ENCODE measurements at places on chromosomes 1 and 21.
A peak's percentile ranks its signal among the peaks of the same experiment; 100 is the strongest.

- DNase-seq = no peak
Measured at GRCh38 chr1:147717706-147718097, 42.7 kb downstream of the GJA5 start.

- no peak for DNase-seq
Measured at GRCh38 chr1:89657886-89658285, 25.0 kb downstream of the LRRC8C start.

GRCh38 chr1:46549697-46550681 lies 1.5 kb downstream of the KNCN start:
- peak; percentile 9 for DNase-seq

DNA sequence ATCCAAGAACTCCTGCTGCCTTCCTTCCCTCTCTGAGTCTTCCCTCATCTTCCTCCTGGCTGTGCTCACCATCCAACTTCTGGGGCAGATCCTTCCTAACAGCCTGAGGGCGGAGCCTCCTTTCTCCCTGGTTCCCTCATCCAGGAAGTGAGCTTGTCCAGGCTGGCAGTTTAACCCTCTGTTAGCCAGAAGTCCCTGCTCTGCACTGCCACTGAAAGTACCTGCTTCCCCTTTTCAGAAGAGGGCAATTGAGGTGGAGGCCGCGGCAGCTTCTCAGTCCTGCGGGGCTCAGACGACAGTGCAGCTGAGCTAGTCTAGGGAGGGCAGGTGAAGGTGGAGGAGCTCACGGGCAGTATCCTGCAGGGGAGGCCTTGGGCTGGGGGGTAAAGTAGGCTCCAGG lies 149.1 kb downstream of the FCRL5 start:
- no peak for DNase-seq

- DNase-seq = no peak
Measured at GRCh38 chr1:167526667-167527383, 8.5 kb upstream of the CD247 start.

- no peak for DNase-seq
Measured at GRCh38 chr1:21666576-21667320, 2.4 kb downstream of the RAP1GAP start.

GRCh38 chr1:229162825-229163515 lies 107.9 kb upstream of the RAB4A start:
- DNase-seq = no peak

DNA sequence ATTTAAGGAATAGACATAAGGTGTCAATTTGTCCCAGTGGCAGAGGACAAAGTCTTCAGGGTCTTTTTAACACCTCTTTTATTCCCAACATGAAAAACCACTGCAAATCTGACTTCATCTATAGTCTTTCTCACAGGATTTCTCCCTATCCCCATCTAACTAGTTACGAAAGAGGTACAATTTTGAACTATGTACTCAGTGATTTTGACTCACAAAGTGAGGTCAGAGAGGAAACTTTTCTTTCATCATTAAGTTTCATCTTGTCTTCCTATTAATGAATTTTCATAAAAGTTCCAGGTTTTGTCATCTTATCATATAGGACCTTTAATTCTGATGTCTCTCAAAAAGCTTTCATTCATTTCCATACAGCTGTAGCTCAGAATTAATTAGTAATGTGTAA lies 63.3 kb downstream of the ASH1L start:
- no peak for DNase-seq

- no peak for DNase-seq
Measured at GRCh38 chr1:233327651-233328141, at the start of gene MAP3K21. Gene MAP3K21 (plus strand): TSS chr1:233327724. CDS start chr1:233328029, 305 bp downstream.

GRCh38 chr1:36392836-36393235 lies 4.9 kb downstream of the LSM10 start:
- no peak for DNase-seq

GRCh38 chr21:33308586-33309490 lies 15.9 kb upstream of the IFNAR1 start:
- DNase-seq = no peak

DNA sequence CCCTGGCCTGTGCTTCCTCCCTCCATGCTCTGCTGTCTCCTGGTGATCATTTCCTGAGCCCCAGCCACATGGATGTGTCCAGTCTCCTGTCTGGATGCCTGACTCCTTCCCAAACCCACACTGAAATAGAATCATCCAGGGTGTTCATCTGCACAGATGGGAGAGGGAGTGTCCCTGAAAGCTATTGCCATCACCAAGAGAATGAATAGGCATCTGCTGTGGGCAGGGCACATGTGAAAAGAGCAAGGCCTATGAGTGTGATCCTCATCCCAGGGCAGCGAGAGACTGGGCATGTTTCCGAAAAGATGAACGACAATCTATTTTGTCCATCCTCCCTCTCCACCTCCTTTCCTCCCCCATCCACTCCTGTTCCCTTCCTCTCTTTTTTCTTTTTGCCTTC lies 5.0 kb downstream of the IGSF21 start:
- no peak for DNase-seq

- DNase-seq = no peak
Measured at GRCh38 chr1:98035602-98036002, 114.8 kb upstream of the DPYD start.

DNA sequence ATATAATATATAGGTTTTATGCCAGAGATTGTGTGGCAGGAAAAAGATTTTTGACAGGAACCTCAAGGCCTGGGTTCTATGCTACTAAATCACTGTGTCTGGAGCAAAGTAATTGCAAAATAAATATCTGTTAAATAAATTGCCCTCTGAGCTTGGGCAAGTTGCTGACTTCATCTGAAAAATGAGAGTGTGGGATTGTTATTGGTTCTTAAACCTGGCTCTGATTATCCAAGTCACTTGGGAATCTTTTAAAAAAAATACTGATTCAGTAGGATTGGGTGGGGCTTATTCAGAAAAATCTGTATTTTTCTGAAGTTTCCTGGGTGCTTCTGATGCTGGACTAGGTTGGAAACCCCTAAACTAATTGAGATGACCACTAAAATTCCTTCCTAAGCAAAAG lies 174.1 kb upstream of the SGIP1 start:
- no peak for DNase-seq

- no peak for DNase-seq
Measured at GRCh38 chr1:147591261-147591891, 50.1 kb downstream of the BCL9 start.

GRCh38 chr21:34992180-34992579 lies 56.9 kb downstream of the RUNX1 start:
- DNase-seq = no peak

GRCh38 chr1:114610546-114611245 lies 29.3 kb upstream of the BCAS2 start:
- no peak for DNase-seq

DNA sequence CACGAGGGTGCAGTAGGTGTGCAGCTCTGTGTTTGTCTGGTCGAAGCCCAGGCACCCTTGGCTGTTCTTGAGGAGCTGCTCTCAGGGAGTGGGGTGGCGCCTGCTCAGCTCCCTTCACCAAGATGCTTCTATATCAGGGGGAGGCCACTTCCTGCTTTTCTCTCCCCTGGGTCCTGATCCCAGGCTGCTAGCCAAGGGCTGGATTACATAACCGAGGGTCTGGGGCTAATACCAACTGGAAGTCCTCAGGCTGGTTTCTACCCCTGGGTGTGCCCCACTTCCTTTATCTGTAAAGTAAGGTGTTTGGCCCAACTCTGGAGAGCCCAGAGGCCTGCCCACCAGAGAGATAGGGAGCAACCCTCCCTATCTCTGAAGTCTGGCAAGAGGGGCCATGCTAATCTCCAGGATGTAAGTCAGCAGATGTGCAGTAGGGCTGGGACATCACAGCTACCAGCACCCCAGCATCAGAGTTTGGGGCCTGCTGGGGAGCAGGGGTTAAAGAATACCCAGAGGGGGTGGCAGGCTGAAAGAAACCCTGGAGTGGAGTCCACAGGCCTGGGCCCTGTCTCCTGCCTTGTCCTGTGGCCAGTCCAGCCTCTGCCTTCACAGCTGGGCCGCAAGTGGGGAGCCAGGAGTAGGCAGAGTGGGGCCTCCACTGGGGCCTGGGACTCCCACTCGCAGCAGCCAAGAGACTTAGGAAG lies 2.1 kb downstream of the SELENBP1 start:
- no peak for DNase-seq

GRCh38 chr1:172176206-172176605 lies 244.3 kb upstream of the C1orf105 start:
- DNase-seq = no peak

DNA sequence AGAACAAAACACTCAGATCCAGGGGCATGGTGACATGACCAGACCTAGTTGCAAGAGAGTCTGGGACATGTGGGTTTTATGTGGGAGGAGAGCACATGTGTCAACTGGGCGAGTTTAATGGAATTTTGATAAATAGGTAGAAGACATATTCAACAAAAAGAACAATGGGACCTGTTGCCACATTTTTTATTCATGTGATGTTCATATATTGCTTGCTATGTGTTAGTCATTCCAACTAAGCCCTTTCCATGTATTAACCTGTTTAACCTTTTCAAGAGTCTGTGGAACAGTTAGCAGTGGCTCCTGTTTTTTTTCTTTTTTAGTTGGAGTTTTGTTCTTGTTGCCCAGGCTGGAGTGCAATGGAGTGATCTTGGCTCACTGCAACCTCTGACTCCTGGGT lies 30.1 kb upstream of the CSF3R start:
- no peak for DNase-seq

GRCh38 chr1:176164014-176164678 lies 42.9 kb downstream of the COP1 start:
- DNase-seq = no peak

DNA sequence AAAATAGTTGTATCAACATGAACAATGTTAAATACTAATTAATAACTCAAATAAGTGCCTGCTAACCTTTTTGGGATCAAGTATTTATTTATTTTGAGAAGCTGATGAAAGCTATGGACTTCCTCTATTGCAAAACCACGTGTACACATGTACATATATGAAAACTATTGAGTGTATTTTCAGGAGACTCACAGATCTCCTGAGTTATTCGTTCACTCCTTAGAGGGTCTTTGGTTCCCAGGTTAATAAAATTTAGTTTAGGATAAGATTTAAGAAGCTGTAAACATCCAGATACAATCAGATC lies 130.5 kb downstream of the DISC1 start:
- DNase-seq = no peak

- no peak for DNase-seq
Measured at GRCh38 chr1:26827106-26827604, 667 bp downstream of the ZDHHC18 start.

- no peak for DNase-seq
Measured at GRCh38 chr1:246987083-246987690, 20.7 kb downstream of the ZNF695 start.

- DNase-seq = no peak
Measured at GRCh38 chr21:23401278-23401677, 2206.0 kb downstream of the MRPL39 start.

GRCh38 chr1:221620437-221621384 lies 121.2 kb downstream of the DUSP10 start:
- no peak for DNase-seq

DNA sequence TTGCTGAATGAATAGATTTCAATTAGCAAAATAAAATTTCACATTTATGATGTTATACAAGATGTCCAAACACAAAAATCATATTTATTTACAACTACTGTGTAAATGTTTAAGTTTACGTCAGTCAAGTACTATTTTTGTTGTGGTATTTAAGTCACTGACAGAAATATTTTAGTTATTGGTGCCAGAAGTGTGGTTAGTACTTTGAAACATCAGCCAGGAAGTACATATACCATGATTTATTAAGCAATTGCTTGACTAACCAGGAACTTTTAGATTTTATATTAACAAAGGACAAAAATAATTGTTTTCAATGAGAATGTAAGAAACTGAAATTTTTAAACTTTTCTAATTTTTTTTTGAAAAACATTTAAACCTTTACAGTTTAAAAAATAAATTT lies 2.4 kb upstream of the FCRL4 start:
- DNase-seq = no peak

- no peak for DNase-seq
Measured at GRCh38 chr1:110243146-110243545, 33.0 kb downstream of the KCNC4 start.

DNA sequence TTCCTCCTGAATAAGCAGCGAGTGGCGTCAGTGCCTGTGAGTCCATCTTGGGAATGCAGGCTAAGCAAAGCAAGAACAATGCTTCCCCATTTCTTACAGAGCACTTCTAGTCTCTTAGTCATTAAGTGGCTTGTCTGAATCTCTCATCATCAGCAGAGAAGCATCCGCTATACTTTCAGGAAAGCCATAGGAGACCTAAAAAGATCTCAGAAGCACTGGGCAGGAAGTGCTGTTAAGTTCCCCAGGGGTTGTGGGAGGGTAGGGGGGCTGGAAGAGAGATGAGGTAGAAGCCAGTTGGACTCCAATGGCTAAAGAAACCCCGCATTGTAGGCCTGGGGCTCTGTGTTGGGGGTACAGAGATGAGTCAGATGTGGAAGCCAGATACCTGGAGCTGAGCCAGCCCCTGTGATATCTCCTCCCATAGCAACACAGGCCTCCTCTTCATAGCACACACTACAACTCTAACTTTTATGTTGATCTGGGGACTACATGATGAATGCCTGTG lies 44.9 kb downstream of the SYT6 start:
- no peak for DNase-seq

DNA sequence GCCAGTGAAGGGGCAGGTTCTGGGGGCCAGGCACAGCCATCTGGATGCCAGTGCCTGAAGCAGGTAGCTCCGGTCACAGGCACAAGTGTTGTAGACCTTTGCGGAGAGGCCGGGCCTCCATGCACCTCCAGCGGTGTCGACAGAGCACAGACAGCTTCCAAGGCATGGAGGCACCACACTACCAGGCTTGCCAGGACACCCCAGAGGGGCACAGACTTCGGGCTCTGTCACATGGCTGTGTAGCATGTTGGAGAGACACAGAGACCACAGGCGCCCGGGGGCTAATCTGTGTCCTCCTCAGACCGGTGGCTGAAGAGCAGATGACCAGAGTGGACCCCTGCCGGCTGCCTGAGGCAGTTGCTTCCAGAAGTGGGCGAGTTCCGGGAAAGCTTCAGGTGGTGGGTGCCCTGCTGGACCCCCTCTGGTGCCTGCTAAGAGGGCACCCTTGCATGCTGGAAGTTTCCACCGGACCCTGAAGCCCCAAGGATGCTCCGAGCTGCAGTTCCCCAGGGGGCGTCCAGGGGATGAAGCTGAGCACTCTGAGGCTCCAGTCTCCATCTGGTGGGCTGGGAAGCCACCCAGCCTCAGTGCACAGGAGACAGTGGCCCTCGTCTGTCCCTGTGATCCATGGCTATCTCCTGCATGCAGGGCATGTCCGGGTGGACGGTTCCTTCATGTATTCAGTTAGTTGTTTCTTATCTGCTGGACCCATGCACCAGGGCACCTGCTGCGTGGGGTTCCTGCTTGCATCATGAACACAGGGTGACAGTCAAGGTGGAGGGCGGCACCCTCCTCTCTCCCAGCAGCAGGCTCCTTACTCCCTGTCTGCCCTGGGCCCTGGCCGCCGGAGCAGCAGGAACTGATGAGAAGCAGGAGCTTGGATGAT lies 82.4 kb downstream of the OBSCN start:
- no peak for DNase-seq

- DNase-seq = no peak
Measured at GRCh38 chr21:26679284-26679683, 106.2 kb upstream of the CYYR1 start.

DNA sequence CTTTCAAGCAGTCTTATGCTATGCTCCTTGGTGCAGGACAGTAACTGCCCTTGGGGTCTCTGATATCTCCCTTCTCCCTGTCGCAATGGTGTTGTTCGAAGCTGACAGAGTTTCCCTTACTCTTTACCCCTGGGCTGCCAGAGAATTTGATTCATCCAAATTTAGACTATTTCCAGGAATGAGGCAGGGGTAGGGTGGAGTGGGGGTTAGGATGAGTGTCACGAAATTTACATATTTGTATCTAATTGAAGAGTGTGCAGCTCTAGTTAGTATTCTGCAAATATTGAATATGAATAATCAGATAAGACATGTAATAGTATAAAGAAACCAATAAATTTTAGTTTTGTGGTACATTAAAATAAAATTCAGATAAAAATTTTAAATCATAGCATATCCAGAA lies 140.0 kb upstream of the LMO4 start:
- no peak for DNase-seq
